Femur (tissue), 1 donor: ENCODE measurements at places on chromosomes 7 and 10.

- DNase-seq: no peak
Measured at GRCh38 chr7:69714886-69715576, 116.8 kb downstream of the AUTS2 start.

DNA sequence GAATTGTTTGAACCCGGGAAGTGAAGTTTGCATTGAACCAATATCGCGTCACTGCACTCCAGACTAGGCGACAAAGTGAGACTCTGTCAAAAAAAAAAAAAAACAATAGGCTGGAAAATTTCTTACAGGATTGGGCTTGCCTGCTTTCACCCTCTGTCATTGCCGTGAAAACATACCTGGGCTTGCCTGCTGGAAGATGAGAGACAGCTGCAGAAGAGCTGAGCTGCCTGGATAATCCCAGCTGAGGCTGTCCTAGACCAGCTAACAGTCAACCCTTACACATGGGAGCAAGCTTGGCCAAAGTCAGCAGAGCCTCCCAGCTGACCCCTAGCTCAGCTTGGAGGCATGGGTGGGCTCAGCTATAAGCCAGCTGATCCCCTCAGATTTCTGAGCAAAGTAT is 306.2 kb downstream of the CCSER2 start:
- no peak for DNase-seq

GRCh38 chr7:116317907-116318306 is 107.6 kb downstream of the TES start:
- no peak for DNase-seq

GRCh38 chr7:105920766-105921165 is 42.3 kb upstream of the CDHR3 start:
- DNase-seq: no peak

GRCh38 chr7:135425036-135425435 is 84.9 kb downstream of the CNOT4 start:
- DNase-seq: no peak

- no peak for DNase-seq
Measured at GRCh38 chr7:151692721-151693120, 173.0 kb upstream of the RHEB start.

- no peak for DNase-seq
Measured at GRCh38 chr10:33536508-33536907, 202.0 kb upstream of the NRP1 start.

DNA sequence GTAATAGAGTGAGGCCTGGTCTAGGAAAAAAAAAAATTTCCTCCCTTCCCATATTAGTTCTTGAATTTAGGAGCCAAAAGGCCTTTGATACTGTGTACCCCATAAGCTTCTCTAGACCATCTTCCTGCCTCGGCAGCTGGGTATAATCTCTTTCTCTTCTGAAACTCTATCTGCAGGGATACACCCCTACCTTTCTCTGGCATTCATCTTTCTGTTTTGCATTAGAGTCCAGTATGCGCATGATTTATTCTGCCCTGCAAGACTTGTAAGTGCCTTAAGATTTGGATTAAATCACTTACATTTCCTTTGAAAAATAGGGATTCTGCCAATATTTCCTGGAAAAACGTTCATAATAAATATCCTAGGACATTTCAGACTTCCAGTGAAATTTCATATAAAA is 431.2 kb downstream of the PLXDC2 start:
- DNase-seq: no peak

- no peak for DNase-seq
Measured at GRCh38 chr10:77049896-77050295, 587.7 kb downstream of the KCNMA1 start.

DNA sequence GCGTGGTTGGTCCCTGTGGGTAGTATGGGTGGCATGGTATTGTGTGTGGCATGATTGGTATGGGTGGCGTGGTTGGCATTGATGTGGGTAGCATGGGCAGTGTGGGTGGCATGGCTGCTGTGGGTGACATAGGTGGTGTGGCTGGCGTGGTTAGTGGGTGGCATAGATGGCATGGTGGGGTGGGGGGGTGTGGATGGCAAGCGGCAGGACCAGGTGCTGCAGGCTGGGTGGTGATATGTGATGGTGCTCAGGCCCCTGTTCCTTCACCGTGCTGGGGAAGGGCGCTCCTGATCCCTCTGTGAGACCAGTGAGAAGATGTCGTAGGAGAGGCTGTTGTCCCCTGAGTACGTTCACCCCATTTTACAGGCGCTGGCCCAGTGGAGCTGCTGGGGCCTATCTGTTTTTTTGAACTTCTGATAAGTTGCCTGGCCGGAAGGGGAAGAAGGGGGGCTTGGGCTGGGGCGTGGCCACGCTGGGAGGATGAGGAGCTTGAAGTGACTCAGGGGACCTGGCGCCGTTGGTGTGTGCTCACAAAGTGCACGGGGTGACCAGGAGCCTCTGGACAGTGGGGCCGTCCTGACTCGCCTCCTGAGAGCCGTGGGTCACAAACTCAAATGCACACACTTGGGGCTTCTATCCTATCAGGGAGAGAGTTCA is 17.5 kb downstream of the INPP5A start:
- DNase-seq: no peak

- DNase-seq: no peak
Measured at GRCh38 chr7:116776046-116776445, 86.3 kb upstream of the CAPZA2 start.

GRCh38 chr10:126087153-126087680 is 190.9 kb downstream of the FANK1 start:
- DNase-seq: no peak

- no peak for DNase-seq
Measured at GRCh38 chr10:53006663-53007526, 234.3 kb upstream of the MBL2 start.

- peak; percentile 38 for DNase-seq
Measured at GRCh38 chr7:101564778-101565211, 64.3 kb downstream of the MYL10 start.

DNA sequence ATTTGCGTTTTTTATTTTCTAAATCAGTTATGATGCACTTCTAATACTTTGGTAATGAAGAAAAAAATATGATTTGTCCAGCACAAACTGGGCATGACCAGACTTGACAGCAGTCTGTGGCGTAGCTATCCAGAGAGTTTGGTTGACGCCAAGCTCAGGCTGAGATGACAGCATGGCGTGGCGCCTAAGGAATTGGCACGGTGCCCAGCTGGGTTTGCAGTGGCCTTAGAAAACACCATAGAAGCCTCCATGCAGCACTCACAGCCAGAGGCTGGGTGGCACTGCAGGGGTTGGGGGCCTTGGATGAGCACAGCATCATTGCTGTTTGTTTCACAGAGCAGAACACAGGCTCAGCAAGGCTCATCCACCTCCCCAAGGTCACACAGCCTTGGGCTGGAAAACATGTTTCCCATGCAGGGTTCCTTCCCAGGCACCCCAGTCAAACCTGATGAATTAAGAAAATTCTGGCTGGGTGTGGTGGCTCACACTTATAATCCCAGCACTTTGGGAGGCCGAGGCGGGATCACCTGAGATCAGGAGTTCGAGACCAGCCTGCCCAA is 88.9 kb downstream of the GTF2IRD1 start:
- DNase-seq: peak; percentile 48

DNA sequence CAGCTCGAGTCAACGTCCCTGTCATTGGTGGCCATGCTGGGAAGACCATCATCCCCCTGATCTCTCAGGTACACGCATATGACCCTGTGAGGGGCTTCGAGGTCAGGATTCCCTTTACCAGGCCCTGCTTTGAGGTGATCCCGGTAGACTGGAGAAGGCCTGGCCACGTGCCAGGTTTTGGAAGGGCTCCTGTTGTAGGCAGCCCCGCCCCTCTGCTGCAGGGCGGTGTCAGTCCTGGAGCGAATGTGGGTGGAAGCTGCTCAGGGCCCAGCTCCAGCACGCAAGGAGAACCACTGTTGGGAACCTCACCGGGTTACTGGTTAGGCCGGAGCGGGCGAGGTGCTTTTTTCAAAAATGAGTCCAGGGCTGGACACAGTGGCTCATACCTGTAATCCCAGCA is 15.6 kb downstream of the MDH2 start:
- DNase-seq: no peak

GRCh38 chr10:74026428-74027015 is 28.6 kb downstream of the VCL start:
- DNase-seq: no peak

DNA sequence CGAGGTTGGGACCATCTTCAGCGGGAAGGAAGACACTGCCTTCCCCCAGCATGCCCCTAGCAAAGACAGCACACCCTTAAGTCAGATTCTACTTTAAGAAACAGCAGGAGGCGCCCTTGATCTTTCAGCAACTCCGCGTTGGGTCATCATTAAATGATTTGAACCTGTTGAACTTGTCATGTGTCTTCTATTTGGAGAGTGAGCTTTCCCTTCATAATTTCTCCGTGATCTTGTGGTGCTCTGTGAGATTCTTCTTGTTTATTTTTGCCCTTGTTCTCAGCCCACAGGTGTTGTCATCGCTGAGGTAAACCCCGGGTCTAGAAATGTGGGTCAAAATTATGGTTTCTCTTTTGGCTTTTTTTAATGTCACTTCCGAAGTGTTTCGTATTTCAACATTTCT is 49.5 kb upstream of the PITRM1 start:
- DNase-seq: no peak

DNA sequence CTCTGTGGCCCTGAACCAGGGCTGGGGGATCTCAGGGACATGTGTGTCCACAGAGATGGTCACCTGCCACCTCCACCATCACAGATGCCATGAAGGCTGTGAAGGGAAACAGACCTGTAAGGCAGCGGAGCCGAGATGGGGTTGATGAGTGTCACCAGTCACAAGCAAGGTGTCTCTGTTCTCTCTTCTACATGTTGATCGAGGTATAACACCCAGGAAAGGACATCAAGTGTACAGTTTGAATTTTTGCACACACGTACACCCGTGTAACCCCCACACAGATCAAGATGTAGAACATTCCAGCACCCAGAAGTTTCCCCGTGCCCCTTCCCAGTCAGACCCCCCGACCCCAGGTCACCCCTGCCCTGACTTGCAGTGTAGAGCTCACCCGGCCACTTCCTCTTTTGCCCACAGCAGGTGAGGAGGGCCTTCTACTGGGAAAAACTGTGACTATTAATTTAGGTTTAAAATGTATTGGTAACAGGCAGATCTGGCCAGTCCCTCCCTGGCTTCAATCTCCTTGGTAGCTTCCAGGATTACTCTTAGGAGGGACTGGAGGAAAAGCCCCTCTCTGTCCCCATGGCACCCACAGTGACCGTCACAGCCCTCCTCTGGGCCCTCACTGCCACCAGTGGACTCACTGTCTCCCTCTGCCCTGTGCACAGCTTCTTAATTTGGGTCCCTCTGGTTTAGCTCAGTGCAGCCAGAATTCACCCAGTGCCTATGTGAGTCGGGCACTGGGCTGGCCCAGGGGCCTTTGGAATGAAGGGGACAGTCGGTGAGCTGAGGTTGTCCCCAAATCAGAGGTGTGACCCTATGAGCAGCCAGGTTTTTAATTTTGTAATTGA is 108.2 kb downstream of the LHPP start:
- no peak for DNase-seq

DNA sequence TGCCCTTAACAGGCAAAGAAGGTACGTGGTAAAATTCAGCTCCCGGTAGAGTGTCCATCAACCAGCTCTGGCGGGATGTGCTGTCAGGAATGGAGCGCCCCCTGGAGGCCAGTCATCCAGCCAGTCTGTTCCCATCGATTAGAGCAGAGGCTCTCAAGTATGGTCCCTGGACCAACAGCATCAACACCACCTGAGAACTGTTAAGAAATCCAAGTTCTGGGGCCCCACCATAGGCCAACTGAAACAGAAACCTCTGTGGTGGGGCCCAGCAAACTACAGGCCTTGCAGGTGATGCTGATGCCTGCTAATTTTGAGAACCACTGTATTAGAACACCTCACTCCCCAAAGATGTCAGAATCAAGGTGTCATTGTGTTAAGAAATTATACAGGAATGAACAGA is 109.2 kb downstream of the DPY19L1 start:
- DNase-seq: peak; percentile 23
